ENCODE measurements at places on chromosomes 16 and 17.

GRCh38 chr17:77863814-77864161 is 94.7 kb upstream of the TNRC6C start:
- DNase-seq, result no peak

GRCh38 chr16:49703483-49703882 is 152.4 kb downstream of the ZNF423 start:
- DNase-seq, result no peak

GRCh38 chr16:69796285-69797118 is 34.4 kb downstream of the WWP2 start:
- DNase-seq, result peak; percentile 8

GRCh38 chr16:66298571-66299120 is 67.8 kb upstream of the CDH5 start:
- no peak for DNase-seq
